SW 1271 (cell line): ENCODE measurements at places on chromosomes 16 and 17.

DNA sequence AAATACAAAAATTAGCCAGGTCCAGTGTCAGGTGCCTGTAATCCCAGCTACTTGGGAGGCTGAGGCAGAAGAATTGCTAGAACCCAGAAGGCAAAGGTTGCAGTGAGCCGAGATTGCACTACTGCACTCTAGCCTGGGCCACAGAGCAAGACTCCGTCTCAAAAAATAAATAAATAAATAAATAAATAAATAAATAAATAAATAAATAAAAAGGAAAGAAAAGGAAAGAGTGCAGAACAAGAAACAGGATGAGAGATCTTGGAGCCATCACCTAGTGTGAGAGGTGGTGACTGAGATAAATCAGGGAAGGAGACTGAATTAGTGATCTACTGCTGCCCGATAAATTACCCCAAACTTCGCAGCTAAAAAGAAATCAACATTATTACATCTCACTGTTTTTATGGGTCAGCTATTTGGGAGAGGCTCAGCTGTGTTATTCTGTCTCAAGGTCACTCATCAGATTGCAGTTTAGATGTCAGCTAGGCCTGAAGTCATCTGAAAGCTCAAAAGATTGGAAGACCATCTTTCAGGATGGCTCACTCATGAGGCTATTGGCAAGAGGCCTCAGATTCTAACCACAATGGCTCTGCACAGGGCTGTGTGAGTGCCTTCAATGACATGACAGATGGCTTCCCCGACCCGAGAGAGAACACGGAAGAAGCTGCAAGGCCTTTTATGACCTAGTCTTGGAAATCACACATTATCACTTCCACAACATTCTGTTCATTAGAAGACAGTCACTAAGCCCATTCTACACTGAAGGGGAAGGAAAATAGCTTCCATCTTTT lies 66.4 kb downstream of the CMC2 start:
- no peak for DNase-seq

DNA sequence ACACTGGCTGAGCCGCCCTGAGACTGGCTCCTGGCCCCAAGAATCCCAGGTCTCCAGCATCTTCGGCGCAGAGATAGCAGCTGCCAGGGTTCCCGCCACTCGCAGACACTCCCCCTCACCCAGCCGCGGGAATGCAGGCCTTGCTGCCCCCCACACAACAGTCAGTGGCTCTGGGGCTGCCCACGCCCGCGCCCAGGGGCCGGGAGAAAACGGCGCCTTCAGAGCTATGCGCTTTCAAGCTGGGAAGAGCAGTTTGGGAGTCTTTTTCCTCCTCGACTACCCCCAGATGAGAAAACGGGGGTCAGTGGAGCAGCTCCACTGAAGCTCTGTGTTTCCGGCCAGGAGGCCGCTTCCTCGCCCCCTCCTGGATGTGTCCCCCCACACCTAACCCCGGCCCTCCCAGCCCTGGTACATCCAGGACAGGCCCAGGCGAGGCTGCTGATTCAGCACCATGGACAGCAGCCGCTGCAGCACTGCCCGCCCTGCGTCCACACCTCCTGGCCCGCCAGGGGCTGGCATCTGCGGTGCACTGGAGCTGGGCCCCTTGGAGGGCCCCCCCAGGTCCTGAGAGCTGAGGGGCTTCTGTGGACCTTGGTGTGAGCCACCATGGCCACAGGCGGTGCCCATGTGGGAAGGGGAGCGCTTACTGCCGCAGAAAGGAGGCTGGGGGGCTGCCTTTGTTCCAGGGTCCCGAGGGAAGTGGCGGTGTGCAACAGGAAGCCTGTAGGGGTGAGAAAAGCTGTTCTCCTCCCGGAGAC lies 35.7 kb downstream of the CACNA1H start:
- DNase-seq: no peak

DNA sequence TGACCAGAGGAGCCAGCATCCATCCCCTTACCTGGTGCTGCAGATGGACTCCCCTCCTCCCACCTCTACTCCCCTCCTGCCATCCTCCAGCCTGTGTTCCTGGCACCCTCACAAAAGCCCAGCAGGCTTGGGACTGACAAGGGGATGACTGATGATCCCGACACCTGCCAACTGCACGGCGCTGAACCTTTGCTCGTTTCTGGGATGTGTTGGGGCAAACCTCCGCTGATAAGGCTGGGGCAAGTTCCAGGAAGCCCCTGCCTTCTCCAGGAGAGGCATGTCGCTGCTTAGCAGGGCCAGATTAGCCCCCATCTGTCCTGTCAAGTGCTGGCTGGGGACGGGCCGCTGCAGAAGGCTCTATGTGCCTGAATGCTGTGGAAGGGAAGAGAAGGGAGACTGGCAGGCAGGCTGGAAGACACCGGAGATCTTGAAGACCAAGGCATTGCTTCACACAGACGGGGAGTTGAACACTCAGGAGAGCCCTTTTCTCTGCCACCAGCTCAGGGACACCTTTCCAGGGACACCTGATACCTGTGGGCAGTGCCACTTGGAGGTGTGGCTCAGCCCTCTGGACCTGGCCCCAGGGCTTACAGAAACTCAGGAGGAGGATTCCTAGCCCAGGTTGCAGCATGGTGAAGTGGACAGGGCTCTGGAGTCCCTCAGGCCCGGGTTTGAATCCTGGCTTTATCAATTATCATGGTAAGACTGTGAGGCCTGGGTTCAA lies 973 bp upstream of the KRT15 start:
- no peak for DNase-seq

GRCh38 chr17:59754552-59754951 lies 47.1 kb downstream of the VMP1 start:
- DNase-seq: peak; percentile 72

- DNase-seq: no peak
Observed at GRCh38 chr17:2297023-2297422, 6.6 kb downstream of the SMG6 start.

DNA sequence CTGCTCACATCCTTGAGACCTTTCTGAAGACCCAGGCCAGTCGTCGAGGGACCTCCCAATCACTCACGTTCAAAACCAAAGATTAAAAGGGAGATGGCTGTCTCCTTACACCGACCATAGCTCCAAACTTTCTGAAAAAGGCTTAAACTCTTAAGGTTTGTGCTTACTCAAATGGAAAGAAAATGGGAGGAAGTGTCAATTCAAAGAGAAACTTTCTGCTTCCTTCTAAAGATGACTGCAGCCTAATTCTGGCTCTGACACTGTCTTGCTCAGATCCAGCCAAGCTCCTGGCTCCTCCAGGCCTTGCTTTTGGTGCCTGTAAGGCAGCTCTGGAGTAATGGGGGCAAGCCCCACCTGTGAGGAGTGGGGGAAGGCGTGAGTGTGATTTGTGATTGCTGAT lies 54.9 kb upstream of the WSB1 start:
- no peak for DNase-seq

DNA sequence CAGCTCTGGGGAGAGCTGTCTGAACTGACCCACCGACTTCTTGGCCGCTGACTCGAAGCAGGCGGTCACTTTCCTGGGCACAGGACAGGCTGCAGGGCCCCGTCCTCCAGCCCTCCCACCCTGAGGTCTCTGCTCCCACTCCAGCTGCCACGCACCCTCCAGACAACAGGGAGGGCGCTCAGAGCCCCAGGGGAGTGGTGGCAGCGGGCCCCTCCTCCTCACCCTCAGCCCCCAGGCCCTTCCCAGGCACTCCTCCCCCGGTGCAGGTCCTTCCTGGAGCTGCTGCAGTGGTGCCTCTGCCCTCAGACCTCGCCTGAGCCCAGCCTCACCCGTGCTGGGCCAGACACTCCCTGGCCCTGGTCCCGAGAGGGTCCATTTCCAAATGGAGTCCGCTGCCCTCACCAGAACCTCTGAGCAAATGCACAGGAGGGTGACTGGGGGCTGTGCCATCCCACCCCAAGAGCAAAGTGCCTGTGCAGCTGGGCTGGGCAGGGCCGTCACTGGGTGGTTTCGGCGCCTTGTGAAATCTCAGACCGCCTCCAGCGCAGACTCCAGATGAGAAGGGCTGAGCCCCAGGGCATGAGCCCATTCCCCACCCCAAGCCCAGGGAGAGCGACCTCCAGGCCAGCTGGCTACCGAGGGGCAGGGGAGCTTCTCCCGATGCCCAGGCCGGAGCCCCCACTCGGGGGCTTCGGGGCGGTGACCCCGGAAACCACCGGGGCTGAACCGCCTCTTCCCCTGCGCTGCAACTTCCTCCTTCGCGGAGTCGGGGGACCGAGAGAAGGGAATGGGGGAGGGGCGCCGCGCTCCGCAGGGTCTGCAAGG lies 717 bp downstream of the CYBA start:
- no peak for DNase-seq

GRCh38 chr17:80501741-80502577 lies 25.6 kb upstream of the NPTX1 start:
- DNase-seq: no peak

DNA sequence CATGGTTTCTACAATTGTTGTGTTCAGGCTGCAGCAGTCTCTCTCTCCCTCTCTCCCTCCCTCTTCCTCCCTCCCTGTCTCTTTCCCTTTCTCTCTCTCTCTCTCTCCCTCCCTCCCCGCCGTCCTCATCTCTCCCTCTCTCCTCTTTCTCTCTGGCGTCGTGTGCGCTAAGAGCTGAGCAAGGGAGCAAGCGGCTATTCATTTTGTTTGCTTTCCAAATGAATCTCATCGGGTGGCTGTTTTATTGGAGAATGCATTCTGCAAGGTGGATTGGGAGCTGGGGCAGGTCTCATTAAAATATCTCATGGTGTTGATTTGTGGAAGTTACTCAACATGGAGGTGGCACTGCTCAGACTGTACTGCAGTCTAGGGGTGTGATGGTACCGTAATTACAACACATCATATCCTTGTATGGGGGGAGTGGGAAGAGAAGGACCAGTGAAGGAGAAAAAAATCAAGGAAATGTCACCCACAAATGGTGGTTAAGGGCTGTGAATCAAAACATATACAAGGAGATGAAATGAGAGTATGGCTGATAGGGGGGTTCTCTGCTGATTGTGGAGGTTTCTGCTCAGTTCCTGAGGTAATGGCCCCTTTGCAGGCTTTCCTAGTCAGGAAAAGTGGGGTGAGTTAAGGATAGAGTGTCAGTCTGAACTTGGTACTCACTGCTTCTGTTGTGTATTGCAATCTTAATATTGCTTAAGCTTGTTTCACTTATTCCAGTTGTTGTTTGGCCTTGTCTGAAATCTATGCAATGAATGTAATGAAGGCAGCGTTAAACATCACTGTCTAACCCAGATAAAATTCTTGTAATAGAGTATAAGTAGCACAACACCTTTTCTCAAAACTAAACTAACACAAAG lies 2.7 kb downstream of the MSL1 start:
- no peak for DNase-seq

GRCh38 chr16:75376475-75377161 lies 56.7 kb downstream of the CFDP1 start:
- DNase-seq: no peak

GRCh38 chr17:40902498-40902897 lies 17.5 kb upstream of the KRT20 start:
- DNase-seq: no peak

- no peak for DNase-seq
Observed at GRCh38 chr16:67528222-67528869, at the start of gene RIPOR1. Gene RIPOR1 (plus strand): TSS chr16:67528829. CDS start chr16:67538447, 9,618 bp downstream.

- DNase-seq: no peak
Observed at GRCh38 chr17:80826346-80826954, 165.2 kb upstream of the CHMP6 start.

GRCh38 chr17:55289106-55289446 lies 24.3 kb downstream of the HLF start:
- no peak for DNase-seq

DNA sequence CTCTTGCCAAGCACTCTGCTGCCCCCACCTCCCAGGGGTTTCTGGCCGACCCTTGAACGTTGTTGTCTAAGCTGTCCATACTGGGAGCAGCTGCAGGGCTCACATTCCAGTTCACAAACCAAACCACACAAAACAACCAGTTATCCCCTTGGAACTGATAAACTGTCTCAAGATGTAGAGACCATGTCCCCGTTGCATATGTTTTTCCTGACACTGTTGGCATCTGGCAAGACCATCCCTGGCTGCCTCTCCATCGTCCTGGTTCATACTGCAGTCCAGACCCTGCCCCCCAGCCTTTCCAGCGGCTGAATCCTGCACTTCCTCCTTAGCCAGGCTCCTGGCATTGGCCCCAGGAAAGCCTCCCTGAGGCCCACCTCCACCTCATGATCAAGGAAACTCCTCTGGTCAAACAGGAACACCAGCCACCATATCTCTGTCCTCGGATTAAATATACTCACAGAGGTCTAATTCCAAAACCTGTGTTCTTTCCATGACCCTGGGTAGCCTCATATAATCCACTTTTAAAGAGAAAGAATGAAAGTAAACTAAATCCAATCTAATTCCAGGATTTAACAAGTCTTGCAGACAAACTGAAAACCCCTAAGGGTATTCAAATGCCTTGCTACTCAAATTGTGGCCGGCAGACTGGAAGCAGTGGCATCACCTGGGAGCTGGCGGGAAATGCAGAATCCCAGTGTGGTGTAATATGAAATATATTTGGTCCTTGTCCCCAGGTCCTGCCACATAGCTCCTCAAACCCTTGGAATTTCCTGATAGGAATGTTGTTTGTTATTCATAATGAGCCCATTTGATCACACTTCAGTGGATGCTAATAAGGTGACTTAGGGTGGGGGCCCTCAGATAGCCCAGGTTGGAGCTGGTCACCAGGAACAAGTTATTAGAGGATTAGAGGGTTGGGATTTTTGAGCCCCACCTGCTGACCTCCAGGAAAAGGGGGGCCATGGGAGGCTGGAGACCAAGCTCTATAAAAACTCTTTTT lies 14.2 kb downstream of the GAS7 start:
- no peak for DNase-seq

DNA sequence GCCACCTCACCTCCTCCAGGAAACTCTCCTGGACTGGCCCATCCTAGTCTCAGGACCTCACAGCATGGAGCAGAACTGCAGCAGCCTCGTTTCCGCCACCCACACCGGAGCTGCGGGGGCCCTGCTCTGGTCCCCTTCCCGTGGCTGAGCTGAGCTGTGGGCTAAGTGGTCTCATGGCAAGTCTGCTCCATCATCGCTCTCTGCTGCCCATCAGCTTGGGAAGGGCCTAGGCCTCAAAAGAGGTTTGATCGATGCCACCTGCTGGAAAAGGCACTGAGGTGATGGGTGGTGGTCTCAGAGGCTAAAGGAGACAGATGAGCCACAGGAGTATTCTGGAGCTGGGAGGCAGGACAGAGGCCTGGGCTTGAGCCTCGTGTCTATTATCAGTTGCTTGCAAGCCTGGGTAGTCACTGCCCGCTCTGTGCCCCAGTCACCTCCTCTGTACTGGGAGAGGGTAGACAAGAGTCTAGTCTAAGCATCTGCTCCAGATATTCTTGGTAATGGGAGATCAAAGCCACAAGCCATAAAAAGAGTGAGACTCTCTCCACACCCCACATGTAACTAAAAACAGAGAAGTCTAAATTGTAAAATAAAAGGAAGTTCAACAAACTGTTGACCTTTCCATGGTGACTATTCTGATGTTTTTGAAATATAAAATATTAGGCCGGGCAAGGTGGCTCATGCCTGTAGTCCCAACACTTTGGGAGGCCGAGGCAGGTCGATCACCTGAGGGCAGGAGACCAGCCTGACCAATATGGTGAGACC lies 1.6 kb downstream of the ITGAE start:
- DNase-seq: no peak
